ENCODE measurements at places on chromosomes 7 and 10.

- no peak for DNase-seq
Observed at GRCh38 chr7:30468041-30468440, 10.5 kb downstream of the NOD1 start.

DNA sequence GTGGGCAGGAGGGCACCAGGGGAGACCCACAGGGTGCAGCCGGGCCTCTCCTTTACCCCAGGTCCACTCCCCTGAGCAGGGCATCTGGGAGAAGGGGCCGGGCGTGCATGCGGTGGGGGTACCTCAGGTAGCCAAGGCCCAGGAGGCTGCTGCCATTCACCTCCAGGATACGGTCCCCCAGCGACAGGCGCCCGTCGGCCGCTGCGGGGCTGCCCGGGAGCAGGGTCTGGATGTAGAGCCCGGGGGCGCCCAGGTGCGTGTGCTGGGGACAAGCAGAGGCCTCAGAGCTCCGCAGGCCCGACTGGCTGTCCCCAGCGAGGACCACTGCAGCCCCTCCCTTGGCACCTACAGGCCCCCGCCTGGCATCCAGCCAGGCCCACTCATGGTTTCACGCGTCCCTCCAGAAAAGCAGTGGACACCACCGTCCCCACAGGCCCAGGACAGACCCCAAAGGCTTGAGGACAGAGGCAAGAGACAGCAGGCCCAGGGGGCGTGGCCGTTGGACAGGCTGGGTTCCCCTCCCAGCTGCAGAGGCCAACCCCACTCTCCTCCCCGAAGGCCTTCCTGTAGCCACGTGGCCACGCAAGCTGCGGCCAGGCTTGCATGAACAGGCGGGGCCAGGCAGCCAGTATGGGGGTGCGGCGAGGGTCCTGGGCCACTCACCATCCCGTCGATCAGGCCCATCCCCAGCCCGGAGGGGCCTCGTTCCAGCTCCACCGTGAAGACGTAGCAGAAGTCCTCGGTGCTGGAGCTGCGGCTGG lies 24.3 kb downstream of the AP5Z1 start:
- DNase-seq, result no peak

DNA sequence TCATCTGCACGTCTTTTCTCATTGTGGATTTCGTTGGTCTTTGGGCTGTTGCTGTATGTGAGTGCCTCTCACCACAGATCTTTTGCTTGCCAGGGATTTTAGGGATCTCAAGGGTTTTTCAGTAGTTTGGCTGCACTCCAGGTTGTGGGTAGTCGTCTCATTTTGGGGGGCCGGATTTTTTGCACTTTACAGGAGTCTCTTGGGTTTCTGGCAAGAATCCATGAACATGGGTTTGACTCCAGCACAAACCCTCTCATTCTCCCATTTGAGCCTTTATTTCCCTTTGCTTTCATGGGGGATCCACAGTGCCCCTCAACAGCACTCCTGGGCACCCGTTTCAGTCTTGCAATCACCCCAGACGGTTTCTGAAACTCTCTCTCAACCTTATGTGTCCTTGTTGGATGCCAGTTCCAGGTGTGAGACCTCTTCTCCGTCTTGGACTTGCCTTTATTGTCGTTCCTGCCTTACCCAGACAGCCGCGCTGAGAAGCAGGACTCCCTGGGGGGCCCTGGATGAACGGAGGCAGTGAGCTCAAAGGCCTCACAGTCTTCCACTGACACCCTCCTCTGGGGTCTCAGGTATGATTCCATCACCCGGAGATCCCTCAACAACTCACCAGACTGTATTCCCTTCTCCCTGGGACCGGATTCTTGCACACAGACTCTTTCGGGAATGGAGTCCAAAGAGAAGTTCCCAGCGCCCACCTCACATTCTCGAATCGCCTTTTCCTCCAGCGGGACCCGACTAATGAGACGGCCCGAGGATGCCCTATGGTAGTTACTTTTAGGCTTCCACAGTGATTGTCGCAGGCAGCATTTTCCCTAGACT lies 18.8 kb upstream of the ZNF273 start:
- no peak for DNase-seq

DNA sequence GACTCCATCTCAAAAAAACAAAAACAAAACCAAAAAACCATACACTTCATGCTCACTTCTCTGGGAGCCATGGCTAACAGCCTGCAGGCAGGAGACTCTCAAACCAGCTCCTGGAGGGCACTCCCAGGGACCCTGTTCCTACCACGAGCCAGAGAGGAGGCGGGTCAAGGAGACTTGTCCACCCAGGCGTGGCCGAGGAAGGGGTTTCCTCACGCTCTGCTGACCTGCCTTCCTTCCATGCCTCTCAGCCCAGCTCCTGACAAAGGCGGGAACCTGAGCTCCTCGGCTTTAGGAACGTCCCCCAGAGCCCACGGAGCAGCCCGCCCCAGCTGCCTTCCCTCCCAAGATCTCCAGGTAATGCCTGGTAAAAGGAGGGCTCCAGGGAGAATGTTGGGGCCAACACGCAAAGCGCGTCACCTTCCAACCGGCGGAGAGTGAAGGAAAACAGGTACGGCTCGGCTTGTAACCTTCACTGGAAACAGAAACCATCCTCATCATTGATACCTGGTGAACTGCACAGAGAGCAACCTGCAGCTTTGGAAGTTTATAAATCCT lies 9.5 kb downstream of the GPR146 start:
- no peak for DNase-seq

DNA sequence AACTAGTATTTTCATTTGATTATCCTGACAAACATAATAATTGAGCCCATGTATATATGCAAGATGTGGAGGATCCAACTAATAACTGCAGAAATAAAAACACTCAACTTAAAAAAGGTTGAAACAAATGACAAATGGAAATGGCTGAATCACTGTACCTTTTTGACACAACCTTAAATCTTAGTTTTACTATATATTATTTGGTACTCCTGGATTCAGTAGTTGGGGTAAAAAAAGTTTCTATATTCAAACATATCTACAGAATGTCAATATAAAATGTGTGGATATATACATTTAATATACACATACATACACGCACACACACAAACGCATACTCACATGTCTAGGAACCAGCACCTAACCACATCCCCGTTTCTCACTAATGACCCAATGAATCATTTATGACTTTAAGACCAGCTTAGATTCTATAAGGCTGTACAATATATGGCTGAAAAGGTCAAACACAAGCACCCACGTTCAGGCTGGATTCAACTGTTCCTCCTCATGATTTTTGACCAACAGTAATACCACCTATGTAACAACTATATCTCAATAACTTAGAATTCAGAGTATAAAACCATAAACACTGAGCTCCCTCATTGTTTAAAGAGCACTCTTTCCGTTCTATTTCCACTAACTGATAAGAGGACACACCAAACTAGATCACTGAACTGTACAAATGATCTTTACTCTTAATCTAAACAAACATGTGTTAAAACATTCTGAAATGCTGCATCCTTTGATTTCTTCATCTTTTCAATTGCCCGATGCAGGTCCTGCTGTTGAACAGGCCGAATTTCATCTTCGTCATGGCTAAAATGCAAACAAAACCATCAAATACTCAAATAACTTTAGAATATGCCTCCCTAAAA lies 63.8 kb downstream of the ATAD1 start:
- no peak for DNase-seq

- no peak for DNase-seq
Observed at GRCh38 chr7:98826811-98827231, 43.0 kb downstream of the TMEM130 start.

- DNase-seq, result no peak
Observed at GRCh38 chr10:128579901-128580300, 453.7 kb upstream of the MKI67 start.

DNA sequence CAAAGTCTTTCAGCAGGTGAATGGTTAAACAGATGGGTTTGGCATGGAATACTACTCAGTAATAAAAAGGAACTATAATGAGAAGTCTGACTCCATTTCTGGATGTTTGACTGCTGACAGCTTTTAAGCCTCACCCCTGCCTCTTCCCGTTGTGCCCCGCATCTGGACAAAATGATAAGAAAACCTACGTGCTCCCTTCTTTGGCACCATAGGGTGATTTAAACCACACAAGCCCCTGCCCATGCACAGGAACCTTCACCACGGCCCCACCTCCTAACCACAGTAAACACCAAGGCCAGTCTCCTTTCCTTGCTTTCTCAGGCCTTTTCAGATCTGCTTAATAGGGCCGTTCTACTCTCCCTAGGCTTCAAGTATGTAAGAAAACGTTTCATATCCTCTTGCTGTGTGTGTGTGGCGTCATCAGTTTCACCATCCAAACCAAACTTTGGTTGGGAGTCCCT lies 47.1 kb upstream of the UBN2 start:
- DNase-seq, result no peak

DNA sequence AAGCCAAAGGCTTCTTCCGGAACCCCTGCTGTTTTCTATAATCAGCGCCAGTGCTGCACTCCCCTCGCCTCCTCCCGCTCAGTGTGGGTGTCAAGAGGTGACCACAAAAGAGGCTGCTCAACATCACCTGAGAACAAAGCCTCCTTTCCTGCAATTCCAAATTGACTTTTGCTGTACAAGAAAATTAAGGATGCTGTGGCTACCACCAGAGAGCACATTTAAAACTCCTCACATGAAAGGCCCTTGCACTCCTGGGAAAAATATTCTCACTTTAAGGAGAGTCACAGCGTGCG lies 96.4 kb downstream of the HIPK2 start:
- no peak for DNase-seq

GRCh38 chr7:150934045-150934766 lies 43.9 kb downstream of the KCNH2 start:
- DNase-seq, result no peak

DNA sequence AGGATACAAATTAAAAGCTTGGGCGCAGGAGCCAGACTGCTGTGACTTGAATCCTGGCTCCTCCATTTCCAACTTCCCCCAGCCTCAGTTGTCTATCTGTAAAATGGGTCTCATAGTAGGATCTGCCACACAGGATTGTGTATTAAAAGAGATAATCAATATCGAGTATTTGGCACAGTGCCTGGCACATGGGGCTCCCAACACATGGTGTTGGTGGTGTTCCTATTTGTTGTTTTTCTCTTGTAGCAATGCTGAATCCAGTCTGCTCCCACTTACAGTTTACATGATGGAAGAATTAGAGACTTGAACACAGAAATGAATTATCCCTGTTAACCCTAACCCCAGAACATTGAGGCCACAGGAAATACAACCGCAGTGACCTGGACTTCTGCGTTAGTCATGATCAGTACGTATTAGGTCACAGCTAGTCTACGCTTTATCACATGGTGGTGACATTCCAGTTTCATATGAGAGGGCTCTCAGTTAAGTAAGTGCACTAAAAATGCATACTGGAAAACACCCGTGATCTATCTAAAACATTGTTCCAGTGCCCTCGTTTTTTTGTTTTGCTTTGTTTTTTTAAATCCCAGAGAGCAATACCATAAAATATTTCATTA lies 169.5 kb upstream of the KLF14 start:
- DNase-seq, result peak; percentile 0

DNA sequence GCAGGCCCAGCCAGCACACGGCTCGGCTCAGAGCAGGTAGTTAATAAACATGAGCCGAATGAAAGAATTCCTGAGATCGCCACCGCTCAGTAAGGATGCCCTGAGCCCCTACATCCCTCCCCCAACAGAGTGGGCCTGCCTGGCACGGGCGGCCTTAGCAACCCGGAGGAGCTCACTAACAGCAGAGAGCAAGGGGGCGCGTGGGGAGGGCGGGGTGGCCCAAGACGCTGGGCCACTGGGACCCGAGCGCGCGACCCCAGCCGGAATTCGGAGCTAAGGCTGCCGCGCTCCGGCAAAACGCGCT lies 403 bp upstream of the ENO4 start:
- no peak for DNase-seq

GRCh38 chr7:70457482-70457881 lies 674.5 kb upstream of the GALNT17 start:
- no peak for DNase-seq

DNA sequence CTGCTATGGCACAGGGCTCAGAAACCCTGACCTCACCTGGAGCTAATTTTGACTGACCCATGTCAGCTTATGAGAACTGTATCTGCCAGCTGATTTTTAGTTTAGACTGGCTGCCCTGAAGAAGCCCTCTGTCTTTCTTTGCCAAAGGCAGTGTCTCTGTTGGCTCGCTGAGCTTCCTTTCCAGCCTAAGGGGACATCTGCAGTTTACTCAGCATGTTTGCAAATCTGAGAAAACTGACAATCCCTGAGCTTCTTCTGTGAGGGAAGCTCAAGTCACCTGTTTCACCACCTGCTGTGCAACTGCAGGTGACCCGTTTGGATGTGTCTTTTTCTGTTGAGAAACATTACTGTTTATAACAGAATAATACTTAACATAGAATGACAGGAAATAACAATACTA lies 46.0 kb downstream of the PRKAR2B start:
- DNase-seq, result no peak

GRCh38 chr7:1943933-1944618 lies 274.0 kb downstream of the ELFN1 start:
- no peak for DNase-seq
